Kidney epithelial cell (primary cell): ENCODE measurements at places on chromosomes 2 and 18. TPM values are rescaled to one million over a fixed set of nuclear protein-coding genes. Genes with fewer than 3 reads are reported as not detected.

GRCh38 chr2:233434666-233435330, 80.5 kb downstream of the DGKD start:
- no peak for DNase-seq

The CRACDL gene
- 1.4 TPM in 2 replicates for total RNA-seq

The GRP gene
- not detected in 2 replicates for total RNA-seq

The SERPINB12 gene
- not detected in 2 replicates for total RNA-seq

The SERPINB11 gene
- not detected in 2 replicates for total RNA-seq

The IL37 gene
- not detected in 2 replicates for total RNA-seq

DNA sequence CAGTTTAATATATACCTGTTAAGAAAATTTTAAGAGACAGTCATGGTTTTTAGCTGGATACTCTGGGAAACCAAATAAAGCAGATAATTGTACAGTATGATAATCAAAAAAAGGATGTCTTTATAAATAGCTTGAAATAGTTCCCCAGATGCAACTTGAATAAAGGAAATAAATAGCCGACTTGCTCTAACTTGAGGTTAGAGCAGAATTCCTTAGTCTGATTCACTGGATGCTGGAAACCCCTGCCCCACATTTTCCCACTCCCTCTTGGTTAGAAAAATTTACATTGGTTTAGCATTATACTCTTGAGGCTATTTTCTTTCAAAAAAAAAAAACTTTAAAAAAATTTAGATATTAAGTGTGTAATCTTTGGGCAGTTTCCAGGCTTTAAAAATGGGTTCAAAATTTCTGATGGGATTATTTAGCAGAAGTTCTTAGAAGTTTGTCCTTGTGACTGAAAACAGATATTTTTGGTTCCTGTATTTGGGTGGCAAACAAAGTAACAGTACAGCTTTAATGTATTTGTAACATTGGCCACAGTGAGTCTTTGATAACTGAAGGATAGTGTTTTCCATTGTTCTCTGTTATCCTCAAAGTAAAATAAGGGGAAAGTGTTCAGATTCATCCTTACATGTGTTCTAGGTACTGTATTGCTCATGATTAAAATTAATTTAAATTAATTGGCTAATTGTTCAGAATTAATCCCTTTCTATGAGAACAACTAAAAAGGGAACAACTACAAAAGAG, 39.6 kb downstream of the ITGAV start:
- DNase-seq = no peak

- no peak for DNase-seq
These were observed 125.7 kb downstream of the NBAS start for GRCh38 chr2:15435474-15435873.

DNA sequence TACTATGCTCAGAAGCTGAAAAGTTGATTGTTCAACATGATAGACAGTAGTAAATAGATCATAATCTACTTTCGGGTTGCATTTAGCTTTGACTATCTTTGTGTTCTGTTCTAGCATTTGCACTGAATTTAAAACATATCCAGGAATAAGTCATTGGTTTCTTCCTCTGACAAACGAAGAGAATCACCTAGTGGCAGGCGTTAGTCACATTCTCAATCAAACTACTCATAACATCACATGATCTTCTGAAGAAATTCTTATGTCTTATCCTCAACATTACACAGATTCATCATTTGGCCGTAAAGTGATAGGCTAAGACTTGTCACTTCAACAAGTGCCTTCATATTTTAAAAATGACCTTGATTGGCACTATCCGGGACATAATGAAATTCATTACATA, 63.6 kb upstream of the TTC21B start:
- no peak for DNase-seq

- no peak for DNase-seq
These were observed 19.2 kb downstream of the PMS1 start for GRCh38 chr2:189803431-189803830.

DNA sequence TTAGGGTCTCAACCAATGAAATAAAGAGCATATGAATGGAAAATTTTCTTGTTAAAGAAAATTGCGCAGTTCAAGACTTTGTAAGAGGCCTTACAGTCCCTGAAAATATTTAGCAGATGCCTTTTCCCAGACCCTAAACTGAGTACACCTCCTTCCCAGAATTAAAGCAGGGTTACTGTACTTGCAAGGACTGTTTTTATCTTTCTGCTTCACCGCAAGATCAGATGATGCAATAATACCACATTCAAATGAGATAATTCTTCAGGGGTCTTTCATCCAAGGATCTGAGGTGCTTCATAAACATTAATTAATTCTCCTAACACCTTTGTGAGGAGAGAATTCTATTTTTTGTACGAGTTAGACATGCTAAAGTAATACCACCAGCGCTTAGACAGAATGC, 1071.8 kb upstream of the PIK3C3 start:
- DNase-seq = no peak

The LRRTM4 gene
- not detected in 2 replicates for total RNA-seq

The REG3A gene
- not detected in 2 replicates for total RNA-seq

DNA sequence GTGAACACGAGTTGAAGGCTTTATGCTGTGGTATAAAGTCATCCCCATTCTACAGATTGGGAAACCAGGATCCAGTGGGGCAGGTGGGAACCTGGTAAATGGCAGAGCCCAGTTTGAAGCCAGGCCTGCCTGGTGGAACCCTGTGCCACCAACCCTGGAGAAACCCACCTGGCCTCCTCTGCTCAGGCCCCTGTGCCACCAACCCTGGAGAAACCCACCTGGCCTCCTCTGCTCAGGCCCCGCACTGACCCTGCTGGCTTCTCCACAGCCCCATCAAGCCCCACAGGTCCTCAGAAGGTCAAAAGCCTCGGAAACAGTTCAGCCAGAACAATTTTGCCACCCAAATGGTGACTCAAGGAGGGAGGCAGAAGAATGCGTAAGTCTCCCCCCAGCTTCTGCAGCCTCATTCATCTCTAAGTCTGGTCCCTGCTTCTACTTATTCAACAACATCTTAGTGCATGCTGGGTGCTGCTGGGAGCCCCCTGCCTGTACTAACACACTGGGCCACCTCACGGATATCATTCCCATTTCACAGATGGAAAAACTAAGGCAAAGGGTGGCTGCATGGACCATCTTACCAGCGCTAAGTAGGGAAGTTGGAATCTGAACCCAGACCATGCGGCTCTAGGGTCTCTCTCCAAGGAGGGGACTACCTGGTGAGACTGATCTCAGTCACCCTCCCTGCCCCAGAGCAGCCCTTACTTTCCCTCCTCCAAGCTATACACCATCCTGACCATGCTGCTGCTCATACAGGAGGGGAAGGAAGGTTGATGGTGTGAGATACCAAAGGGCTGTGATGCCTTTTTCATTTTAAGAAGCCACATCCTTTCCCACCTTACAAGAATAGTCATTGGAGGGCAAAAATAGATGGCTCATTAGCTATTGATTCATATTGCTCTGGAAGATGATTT, 93.7 kb upstream of the ID2 start:
- no peak for DNase-seq

GRCh38 chr2:212939777-212940531, 211.5 kb downstream of the IKZF2 start:
- no peak for DNase-seq

The RAB31 gene
- 44.2 and 49.7 TPM in 2 replicates for total RNA-seq

DNA sequence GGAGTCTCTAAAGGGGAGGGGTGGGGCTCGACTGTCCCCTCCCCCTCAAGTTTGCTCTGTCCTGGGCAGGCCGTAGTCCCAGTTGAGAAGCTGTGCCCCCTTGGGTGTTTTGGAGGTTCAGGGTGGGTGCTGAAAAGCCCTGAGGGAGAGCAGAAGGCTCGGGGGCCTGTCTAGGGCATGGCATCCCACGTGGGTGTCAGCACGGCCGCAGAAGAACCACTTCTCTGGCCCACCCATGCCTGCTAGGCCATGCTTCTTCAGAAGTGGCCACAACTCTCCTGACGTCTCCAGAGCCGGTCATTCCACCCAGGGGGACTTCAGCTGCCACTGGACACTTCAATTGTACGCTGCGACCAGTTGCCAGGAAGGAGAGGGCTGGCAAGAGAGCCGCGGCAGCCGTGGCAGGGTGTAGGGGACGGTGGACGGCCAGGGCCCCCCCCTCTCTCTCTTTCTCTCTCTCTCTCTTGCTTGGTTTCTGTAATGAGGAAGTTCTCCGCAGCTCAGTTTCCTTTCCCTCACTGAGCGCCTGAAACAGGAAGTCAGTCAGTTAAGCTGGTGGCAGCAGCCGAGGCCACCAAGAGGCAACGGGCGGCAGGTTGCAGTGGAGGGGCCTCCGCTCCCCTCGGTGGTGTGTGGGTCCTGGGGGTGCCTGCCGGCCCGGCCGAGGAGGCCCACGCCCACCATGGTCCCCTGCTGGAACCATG, at the start of gene INPP5D:
INPP5D (plus strand) TSS at position 546 of the 704 bp plus-strand sequence; CDS start at position 683, 137 bp downstream.
- DNase-seq = no peak

DNA sequence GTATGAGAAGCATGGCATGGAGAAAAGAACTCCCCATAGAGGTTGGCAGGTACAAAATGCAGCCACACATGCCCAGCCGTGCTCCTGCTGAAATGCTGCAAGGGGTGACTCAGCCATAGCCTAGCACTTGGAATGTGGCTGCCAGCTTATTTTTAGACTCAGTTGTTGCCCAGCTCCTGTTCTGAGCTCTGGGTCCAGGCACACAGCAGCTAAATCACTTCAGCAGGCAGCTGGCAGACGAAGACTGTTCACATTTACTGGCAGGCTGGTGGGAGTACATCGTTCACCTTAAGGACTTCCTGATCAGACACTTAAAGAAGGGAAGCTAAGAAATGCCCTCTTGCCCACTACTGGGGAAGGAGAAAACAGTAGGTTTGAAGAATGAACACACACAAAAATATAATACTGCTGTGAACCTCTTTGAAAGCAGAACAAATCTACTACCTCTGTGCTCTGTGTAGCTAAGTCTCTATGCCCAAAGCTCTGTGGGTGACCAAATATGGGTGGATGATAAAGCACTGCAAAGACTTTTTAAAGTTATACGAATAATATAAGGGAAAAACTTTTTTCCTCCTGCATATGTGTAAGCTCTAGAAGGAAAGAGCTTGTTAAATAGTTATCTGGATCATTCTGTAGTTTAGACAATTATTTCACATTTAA, 146.1 kb downstream of the LNPK start:
- peak; percentile 26 for DNase-seq

- peak; percentile 77 for DNase-seq
These were observed at the start of gene ITGAV for GRCh38 chr2:186589612-186590349. ITGAV (plus strand) TSS chr2:186590056; CDS start chr2:186590339, 283 bp downstream.

GRCh38 chr2:144466637-144467036, 53.3 kb downstream of the ZEB2 start:
- no peak for DNase-seq

The AAMP gene
- 173 and 174 TPM in 2 replicates for total RNA-seq

- no peak for DNase-seq
These were observed 36.1 kb downstream of the LIMS1 start for GRCh38 chr2:108570416-108570815.

The POMC gene
- 7.7 and 8.8 TPM in 2 replicates for total RNA-seq

DNA sequence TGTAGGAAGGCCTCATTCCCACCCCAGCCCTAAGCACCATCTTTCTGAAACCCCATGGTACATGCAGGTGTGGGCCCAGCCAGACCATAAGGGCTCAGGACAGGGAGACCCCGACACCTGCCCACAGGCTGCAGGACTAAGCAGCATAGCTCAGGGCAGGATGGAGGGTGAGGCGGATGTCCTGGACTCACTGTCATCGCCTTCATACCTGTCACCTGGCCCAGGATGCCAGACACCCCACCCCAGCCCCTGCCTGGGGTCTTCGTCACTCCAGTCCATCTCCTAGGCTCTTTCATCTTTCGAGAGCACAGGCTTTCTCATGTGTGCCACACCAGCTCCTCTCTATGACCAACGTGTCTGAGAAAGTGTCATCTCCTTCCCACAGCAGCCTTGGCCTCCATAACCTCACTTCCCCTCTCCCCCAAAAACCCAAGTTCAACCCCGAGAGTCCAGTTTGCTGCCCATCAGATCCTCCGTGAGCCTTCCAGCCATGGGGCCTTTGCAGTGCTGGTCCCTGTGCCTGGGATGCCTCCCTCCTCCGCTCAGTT, 71.5 kb downstream of the EMX1 start:
- no peak for DNase-seq
